LHCN-M2 (cell line): ENCODE measurements at places on chromosomes 5 and 9. TPM values are rescaled to one million over a fixed set of nuclear protein-coding genes. Genes with fewer than 3 reads are reported as not detected.
A peak's percentile ranks its signal among the peaks of the same experiment; 100 is the strongest.

DNA sequence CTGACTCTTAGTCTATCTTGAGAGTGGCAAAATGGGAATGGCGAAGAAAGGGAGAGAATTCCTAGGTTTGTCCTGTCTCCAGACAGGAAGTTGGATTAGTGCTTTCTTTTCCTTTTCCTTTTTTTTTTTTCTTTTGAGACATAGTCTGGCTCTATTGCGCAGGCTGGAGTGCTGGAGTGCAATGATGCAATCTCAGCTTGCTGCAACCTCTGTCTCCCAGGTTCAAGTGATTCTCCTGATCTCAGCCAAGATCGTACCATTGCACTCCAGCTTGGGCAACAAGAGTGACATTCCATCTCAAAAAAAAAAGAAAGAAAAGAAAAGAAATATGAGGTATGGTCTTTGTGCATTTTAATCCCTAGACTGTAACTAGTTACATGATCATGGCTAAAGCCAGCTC, 12.6 kb upstream of the KIF27 start:
- peak; percentile 33 for DNase-seq

DNA sequence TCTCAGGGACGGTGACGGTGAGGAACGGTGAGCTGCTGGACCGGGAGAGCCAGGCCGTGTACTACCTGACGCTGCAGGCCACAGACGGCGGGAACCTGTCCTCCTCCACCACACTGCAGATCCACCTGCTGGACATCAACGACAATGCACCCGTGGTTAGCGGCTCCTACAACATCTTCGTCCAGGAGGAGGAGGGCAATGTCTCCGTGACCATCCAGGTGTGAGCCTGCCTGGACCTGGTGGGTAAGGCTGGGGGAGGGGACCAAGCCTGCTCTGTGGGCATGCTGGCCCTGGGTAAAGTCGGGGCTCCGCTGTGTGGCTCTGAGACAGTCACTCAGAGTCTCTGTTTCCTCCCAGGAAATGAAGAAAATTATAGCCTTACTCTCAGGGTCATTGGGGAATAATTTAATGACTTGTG, 29.3 kb downstream of the CDHR2 start:
- no peak for DNase-seq

DNA sequence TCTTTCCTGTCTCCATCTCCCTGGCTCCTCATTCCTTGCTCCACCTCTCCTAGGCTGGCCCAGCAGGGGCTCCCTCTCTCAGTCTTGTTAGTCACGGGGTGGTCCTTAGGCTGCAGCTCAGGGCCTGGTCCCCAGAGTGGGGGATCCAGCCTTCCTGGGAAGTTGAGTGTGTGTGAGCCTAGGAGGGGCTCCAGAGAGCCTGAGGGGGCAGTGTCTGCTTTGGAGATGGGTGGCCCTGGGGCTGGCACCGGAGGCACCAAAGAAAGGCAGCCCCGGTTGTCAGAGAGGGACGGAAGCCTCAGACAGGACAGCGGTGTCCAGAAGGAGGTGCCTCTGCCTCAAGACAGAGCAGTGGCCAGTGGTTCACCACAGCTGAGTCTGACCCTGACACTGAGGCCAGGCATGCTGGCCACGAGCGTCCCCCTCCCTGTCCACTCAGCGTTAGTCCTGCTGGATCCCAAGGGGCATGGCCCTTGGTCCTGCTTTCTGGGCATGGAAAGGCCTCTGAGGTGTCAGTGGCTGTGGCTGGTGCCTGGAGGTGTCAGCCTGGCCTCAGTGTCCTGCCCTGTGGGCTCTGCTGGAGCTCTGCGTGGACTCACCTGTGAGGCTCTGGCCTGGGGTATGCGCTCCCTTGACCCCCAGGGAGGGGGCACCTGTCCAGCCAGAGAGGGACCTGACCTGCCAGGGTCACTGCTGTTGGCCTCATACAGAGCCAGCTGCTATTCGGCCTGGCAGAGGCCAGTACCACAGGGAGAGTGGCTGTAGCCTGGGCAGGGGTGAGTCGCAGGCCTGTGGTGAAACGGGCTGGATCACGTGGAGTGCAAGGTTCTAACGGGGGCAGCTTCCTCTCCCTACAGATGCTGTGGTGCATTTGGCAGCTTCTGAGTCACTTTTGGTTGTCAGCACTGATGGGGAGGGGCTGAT, 130.6 kb downstream of the CACNA1B start:
- peak; percentile 2 for DNase-seq

The PRR7 gene
- total RNA-seq: 48.0 and 55.4 TPM in 2 replicates

The MYOZ3 gene
- under 0.01 and 0.06 TPM in 2 replicates for total RNA-seq

GRCh38 chr9:119218293-119218692, 150.9 kb downstream of the BRINP1 start:
- no peak for DNase-seq

GRCh38 chr5:133520062-133520461, 92.3 kb downstream of the FSTL4 start:
- no peak for DNase-seq

DNA sequence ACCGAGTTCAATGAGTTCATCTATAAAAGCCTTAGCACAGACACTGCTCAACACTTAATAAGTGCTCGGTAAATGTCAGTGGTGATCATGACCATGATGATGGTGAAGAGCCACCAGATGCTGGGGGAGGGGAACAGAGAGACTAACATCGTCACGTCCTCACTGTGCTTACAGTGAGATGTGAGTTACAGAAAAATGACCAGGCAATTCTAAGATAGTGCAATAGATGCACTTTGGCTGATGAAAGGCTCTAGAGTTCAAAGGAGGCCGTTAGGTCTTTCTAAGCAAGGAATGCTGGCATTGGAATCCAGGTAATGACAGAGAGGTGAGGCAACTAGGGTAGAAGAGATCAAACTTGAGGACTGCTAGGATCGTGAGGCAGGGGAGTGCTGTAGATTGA, 36.7 kb downstream of the ARL15 start:
- no peak for DNase-seq

DNA sequence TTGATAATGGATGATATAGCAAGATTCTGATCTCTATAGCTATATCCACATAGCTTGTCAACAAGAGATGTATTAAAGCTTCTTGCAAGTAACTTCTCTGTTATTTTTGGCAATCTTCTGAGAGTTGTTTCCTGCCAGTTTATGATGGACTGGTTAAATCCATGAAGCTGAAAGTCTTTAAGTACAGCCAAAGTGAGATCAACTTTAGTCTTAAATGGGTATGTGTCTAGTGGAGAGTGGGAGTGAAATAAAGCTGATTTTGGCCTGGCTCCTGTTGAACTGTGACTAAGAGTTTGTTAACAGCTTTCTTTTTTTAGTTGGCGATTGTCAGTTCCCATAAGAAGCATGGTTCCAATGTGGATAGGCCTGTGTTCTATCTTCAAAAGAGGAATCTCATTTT, 350.9 kb upstream of the PCSK5 start:
- no peak for DNase-seq

- DNase-seq: no peak
Measured at GRCh38 chr9:98379572-98379971, 124.1 kb upstream of the TBC1D2 start.

DNA sequence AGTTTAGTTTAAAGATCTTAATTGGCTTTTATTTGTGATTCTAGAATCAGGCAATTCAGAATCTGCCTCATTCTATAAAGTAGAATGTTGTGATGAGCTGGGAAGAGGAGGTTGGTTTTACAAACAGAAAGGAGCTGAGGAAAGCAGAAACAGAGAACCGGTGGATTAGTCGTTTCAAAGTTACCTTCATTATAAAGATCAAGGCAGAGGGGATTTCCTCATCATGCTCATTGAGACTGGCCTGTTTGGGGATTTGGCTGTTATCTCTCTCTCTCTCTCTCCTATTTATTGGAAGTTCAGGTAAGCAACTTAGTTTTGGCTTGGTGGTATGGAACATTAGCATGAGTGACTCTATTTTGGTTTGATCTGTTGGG, 134.0 kb downstream of the GCNT1 start:
- DNase-seq: no peak

DNA sequence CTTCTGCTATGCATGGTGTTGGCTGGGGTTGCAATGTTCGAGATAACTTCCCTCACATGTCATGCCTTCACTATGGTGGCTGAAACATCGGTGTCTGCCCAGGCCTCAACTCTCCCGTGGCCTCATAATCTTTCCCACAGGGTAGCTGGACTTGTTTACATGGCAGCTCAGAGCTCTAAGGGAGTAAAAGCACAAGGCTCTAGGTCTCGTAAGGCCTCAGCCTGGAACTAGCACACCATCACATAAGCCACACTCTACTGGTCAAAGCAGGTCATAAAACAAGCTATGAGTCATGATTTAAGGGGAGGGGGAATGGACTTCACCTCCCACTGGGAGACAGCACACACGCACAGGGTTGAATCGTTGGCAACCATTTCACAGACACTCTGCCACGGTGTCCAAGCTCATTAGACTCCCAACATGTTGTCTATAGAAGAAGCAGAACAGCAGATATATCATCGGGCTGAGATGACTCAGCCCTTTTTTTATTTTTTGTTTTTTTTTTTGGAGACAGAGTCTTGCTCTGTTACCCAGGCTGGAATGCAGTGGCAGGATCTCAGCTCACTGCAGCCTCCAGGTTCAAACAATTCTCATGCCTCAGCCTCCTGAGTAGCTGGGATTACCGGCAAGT, 66.8 kb upstream of the IL17B start:
- DNase-seq: peak; percentile 92

The CTNND2 gene
- total RNA-seq: 0.19 TPM in 1 of 2 replicates, not detected in the other

The TOR4A gene
- 2.6 and 2.8 TPM in 2 replicates for total RNA-seq

The HABP4 gene
- 14.0 and 14.5 TPM in 2 replicates for total RNA-seq

The SLC25A2 gene
- 0.17 TPM in 1 of 2 replicates, not detected in the other for total RNA-seq

The SUSD1 gene
- 5.5 and 6.8 TPM in 2 replicates for total RNA-seq

DNA sequence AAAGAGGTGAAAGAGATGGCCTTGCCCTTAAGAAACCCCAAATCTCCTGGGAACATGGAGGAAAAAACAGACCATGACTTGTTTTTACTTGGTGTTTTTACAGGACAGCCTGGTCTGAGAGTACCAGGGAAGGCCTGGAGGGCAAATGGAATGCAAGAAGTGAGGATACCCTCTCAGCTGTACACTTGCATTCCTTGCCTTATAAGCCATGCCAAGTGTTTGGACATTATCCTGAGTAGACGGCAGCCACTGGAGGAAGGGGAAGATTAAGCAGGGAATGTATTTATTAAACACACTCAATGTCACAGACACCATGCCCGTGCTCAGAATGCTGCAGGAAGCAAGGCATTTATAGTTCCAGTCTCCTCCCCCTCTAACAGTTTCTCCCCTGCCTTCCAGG, 581.4 kb downstream of the CDK5RAP2 start:
- no peak for DNase-seq

GRCh38 chr5:177194268-177194667, 60.7 kb downstream of the NSD1 start:
- DNase-seq: peak; percentile 97

DNA sequence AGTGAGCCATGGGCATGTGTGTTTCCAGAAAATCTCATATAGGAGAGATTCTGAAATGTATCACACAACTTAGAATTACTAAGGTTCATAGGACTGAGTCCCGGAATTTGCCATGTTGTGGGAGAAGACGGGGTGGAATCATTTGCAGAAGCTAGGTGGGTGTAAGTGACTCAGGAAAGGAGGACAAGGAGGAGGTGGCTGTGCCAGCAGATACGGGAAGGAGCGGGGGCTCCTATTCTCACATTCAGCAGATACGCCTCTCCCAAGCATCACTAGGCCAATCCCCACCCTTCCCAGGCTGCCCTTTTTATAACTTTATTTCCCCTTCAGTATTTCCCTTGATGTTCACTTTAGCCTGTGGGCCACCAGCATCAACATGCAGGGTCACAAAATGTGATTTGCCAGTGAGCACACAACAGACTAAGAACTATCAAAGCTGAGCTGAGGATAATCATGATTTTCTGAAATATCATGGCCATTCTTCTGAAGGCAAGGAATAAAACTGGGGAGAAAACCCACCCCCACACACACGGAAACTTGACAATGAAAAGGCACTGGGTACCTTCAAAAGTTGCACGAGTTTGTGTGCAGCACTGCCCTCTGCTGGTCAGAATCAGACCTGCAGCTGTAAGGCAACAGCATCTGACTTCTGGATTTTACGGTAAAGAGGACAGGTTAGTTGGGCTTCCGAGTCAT, 133.2 kb downstream of the MTX3 start:
- peak; percentile 47 for DNase-seq

DNA sequence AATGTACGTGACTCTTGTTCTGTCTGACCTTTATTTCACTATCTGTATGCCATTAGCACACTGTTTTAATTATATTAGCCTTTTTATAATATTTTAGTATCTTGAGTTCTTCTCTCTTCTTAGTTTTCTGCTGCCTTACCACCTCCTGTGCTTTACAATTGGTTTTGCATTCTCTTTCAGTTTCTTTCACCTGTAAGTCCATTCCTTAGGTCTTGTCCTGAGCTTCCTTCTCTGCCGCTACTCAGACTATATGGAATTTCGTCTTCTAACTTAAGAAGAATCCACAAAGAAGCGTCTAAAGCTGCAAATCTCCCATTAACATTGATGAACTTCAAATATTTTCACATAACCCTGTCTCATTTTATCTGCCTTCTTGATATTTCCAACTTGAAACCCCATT, 642.9 kb downstream of the MAT2B start:
- DNase-seq: no peak

GRCh38 chr5:7848296-7848695, 2.6 kb downstream of the CFAP90 start:
- DNase-seq: peak; percentile 90

The SLC46A2 gene
- not detected in 2 replicates for total RNA-seq

The MEIKIN gene
- not detected in 2 replicates for total RNA-seq

DNA sequence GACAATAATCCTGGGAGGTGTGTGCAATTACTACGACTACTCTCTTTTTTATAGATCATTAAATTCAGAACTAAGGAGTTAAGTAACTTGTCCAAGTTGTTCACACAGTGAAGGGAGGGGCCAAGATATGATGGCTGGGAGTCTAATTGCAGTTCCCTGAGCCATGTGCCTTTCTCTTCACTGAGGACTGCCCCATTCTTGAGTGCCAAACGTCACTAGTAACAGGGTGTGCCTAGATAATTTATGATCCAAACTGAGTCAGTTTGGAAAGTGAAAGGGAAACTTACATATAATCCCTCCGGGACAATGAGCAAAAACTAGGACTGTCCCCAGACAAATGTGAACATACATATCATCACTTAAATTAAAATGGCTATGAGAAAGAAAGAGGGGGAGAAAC, 20.2 kb downstream of the IL7R start:
- peak; percentile 38 for DNase-seq

- DNase-seq: peak; percentile 26
Measured at GRCh38 chr5:125660231-125660895, 762.8 kb upstream of the GRAMD2B start.

DNA sequence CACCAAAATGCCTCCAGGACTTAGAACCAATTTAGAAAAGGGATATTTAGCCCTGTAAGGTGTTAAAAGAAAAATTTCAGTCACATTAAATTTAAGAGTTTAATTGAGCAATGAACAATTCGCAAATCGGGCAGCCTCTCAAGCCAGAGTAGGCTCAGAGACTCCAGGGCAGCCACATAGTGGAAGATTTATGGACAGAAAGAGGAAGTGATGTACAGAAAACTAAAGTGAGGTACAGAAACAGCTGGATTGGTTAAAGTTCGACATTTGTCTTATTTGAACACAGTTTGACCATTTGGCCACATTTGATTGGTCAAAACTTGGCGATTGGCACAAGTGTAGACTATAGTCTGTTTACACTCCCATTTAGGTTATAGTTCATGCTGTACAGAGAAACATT, 525.9 kb upstream of the ZNF608 start:
- no peak for DNase-seq
